ENCODE measurements at places on chromosomes 2 and 18.

- DNase-seq: no peak
Measured at GRCh38 chr2:219624565-219624964, 2.9 kb upstream of the SLC4A3 start.

GRCh38 chr18:79588636-79589481 lies 90.7 kb upstream of the CTDP1 start:
- no peak for DNase-seq

DNA sequence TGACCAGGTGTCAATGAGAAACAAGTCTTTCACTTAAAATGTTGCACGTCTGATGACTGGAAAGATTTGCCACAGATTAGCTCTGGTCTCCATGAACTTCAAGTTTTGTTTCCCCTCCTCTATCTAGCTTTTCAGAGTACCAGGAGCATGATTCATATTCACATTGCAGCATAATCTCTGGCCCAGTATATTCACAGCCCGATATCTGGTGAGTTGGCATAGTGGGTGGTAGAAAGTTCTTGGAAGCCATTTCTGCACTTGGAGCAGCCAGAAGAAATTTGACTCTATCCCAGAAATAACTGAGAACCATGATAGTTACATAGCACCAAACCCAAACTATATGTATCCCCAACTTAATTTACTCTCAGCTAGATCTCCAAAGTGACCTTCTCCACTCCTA lies 503.9 kb downstream of the PID1 start:
- DNase-seq: no peak

GRCh38 chr18:77071711-77072292 lies 60.8 kb downstream of the MBP start:
- DNase-seq: no peak

DNA sequence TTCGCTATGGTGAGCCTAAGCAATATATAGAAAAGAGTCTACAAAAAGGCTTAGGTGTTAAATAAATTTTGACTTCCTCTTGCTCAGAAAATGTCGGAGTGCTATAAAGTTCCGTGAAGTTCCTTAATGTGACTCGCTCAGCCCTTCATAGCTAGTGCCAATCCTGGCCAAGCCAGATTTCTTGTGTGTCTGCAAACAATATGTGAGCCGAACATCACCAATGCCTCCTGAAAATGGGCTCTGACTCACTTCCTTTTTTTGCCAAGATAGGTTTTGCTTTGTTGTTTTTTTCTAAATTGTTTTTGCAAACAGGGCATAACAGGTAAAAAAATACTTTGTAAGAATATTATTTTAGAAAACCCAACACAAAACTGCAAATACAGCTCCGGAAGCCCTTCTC lies 26.1 kb downstream of the CDC42EP3 start:
- no peak for DNase-seq

DNA sequence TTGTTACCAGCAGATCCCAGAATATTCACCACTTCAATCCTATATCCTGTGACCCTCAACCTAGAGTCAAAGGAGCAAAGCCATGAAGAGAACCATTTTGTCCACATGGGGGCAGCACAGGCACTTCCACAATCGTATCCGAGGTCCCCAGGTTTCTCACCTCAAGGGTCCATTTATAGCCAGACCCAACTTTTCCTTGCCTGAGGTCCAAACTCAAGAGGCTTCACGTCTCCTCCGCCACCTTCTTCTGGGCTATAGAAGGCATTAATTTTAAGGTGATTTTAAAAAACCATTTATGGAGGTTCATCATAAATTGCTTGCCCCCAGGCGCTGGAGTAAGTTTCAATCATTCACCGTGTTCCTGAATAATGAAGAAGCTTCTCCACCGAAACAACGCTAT lies 111.6 kb upstream of the NABP1 start:
- DNase-seq: no peak
